Right atrium auricular region (tissue), 2 donors: ENCODE measurements at places on chromosomes 12 and 14.
A peak's percentile ranks its signal among the peaks of the same experiment; 100 is the strongest.

- DNase-seq, result no peak
These were observed 97.0 kb downstream of the DPF3 start for GRCh38 chr14:72796935-72797334.

DNA sequence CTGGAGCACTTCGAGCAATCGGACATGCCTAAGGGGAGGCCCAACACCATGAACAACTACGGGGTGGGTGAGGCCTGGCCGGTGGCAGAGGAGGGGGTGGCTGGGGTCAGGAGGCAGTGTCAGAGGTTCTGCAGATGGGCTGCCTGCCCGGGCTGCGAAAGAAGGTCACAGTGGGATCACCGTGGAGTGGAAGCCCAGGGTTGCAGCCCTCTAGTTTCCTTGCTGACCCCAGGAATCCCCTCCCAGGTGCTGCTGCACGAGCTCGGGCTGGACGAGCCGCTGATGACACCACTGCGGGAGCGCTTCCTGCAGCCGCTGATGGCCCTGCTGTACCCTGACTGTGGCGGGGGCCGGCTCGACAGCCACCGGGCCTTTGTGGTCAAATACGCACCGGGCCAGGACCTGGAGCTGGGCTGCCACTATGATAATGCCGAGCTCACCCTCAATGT lies 1.9 kb upstream of the ARL6IP4 start:
- DNase-seq, result no peak

DNA sequence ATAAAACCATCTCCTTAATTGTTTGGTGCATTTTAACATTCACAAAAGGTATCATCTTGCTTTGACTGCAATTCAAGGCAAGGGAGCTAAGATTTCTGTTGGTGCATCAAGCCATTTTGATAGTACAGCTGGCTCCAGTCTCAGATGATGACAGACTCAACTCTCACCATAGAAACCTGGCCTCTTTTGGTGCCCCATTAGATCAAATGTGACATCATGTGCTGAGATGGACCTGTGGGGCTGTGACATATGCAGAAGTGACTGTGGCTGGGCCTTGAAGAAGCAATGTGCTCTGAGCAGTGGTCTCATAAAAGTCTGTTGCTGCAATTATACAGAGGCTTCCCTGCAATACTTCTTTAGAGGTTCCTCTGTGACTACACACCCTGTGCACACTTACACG lies 88.4 kb downstream of the SLC2A13 start:
- no peak for DNase-seq

GRCh38 chr14:51059032-51059431 lies 35.9 kb downstream of the TRIM9 start:
- DNase-seq, result no peak

GRCh38 chr14:66910311-66910840 lies 278.9 kb upstream of the GARIN2 start:
- no peak for DNase-seq

DNA sequence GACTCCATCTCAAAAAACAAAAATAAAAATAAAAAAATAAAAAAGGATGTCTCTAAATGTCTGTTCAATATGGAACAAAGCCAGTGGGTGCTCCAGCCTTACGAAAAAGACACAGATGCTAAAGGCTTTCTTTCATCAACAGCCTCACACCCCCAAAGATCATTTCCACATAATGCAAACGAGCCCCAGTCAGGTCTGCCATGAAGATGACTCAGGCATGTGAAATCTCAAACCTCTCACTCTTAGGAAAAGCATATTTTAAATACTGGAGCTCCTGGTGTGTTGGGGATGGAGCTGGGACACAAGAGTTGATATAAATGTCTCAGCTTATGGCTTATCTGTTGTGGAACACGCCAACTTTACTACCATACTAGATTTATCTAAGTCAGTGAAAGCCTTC lies 49.9 kb upstream of the PLXNC1 start:
- DNase-seq, result no peak

GRCh38 chr12:106733660-106734059 lies 40.8 kb upstream of the RIC8B start:
- no peak for DNase-seq

GRCh38 chr12:128727461-128727860 lies 96.3 kb downstream of the SLC15A4 start:
- DNase-seq, result no peak

- peak; percentile 61 for DNase-seq
These were observed 29.8 kb downstream of the CALM1 start for GRCh38 chr14:90426663-90427062.

- DNase-seq, result no peak
These were observed 9.8 kb downstream of the CPNE6 start for GRCh38 chr14:24080888-24081738.

GRCh38 chr12:77842430-77842829 lies 11.7 kb downstream of the NAV3 start:
- DNase-seq, result no peak

- peak; percentile 36 for DNase-seq
These were observed 16.5 kb upstream of the GABARAPL1 start for GRCh38 chr12:10196210-10196609.

DNA sequence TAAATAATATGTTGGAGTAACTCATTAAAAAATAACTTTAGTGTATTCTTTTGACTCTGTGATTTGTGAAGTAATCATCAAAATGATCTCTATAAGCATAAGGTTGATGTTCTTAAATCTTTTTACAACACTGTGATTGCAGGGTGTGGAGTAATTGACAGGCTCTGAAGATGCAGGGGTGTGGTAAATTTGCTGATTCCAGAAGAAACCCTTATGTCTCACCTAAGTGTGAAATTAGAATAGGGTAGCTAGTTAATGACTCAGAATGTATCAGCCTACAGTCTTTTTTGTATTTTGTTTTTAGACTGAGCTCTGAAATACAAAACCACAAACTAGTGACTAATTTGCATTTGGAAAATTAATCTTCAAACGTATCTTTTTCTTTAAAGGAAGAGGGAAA lies 5.9 kb downstream of the PRPF39 start:
- DNase-seq, result no peak
